ENCODE measurements at places on chromosomes 3 and 15.

- no peak for DNase-seq
Observed at GRCh38 chr3:101850246-101851051, 1.1 kb downstream of the NFKBIZ start.

DNA sequence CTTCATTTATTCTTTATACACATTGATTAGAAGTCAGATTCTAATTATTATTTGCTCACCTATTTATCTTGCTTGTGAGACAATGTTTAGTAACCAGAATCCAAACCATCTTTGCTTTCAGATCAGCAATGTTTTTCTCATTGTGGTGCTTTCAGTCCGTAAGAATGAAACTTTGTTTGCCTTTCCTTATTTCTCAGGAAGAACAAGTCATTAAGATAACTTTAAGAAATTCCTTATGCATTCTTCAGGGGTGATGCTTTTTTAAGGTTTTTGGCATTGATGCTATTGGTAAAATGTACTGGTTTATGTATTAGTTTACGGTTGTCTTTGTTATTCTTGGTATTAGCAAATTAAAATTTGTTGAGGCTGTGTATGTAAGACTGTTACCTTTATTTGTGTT lies 120.8 kb upstream of the POU1F1 start:
- DNase-seq, result no peak

GRCh38 chr3:34988296-34988695 lies 651.0 kb upstream of the ARPP21 start:
- no peak for DNase-seq

DNA sequence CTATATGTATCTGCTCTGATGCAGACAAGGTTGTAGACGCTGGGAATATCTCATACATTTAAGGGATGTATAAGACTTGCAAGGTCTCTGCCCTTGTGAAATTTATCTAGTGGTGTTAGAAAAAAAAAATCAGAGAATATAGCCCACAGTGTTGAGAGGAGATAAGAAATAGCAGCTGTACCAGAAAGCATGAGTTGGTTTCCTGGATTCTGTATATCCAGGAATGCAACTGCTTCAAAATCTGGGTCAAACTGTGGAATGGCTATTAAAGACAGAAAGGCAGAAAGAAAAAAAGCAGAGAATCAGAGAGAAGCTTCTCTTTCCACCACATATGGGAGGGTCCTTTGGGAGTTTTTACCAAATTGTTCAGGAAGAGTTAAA lies 1.5 kb upstream of the TMEM212 start:
- no peak for DNase-seq

- no peak for DNase-seq
Observed at GRCh38 chr3:38555149-38555840, 59.2 kb downstream of the EXOG start.

DNA sequence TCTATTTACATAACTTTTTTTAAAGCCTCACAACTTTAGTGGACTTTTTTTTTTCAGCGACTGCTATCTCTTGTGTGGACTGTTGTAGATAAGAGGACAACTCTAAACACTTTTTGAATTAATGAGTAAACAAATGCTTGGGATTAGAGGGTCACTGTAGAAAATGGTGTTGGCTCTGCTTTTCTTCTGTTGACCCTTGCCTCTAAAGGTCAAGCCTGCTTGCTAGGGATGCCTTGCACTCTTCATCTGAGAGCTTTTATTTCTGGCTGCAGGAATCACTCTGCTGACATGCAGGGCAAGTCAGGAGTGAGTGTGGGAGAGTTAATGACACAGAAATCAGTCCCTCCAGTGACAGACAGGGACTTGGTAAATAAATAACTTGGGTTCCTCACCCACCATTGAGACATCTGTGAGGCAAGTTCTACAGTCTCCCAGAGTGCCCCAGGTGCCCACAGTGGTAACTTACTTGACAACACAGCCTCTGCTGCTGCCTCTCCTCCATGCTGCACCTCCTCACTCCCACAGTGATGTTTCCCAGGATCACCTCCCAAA lies 390.1 kb downstream of the IL20RB start:
- no peak for DNase-seq

DNA sequence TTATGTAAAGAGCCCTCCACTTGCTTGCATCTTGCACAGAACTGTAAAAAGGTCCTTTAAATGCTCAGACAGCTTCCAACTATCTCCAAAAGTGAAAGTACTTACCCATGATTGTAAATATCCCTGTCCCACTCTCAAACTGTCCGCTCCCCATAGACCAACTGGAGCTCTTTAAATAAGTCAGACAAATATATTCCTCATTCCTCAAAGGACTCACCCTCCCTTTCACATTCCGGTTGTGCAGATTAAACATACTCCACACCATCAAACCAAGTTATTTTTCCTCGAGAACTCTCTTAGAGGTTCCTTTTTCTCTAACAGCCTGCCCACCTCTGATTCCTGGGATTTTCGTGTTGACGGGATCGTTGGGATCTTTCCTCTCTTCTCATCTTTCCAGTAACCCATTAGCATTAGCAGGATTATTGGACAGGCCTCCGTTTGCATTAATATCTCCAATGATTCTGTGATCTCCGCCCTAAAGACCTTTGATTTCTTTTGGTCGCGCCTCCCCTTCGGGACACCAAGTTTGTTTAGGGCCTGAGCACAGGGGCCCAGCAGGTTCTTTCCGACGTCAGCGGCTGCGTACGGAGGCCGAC lies 763 bp downstream of the GOLGB1 start:
- DNase-seq, result no peak

DNA sequence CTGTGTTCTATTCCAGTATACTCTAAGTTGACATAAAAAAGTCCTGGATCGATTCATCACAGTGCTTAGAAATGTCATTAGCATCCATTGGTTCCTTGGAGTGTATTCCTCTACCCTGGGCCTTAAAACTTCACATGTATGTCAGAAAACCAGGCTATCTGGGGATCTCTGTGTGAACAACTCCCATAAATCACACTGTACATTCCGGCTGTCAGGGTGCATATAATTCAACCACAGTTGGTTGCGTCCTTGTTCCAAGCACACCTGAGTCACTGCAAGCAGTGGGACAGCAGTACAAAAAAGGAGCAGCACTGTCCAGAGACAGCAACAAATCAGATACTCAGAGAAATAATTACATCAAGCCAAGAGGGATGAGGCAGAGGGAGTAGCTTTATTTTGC lies 52.4 kb downstream of the PDZRN3 start:
- no peak for DNase-seq

- DNase-seq, result no peak
Observed at GRCh38 chr3:4448187-4448586, 18.9 kb downstream of the SUMF1 start.

DNA sequence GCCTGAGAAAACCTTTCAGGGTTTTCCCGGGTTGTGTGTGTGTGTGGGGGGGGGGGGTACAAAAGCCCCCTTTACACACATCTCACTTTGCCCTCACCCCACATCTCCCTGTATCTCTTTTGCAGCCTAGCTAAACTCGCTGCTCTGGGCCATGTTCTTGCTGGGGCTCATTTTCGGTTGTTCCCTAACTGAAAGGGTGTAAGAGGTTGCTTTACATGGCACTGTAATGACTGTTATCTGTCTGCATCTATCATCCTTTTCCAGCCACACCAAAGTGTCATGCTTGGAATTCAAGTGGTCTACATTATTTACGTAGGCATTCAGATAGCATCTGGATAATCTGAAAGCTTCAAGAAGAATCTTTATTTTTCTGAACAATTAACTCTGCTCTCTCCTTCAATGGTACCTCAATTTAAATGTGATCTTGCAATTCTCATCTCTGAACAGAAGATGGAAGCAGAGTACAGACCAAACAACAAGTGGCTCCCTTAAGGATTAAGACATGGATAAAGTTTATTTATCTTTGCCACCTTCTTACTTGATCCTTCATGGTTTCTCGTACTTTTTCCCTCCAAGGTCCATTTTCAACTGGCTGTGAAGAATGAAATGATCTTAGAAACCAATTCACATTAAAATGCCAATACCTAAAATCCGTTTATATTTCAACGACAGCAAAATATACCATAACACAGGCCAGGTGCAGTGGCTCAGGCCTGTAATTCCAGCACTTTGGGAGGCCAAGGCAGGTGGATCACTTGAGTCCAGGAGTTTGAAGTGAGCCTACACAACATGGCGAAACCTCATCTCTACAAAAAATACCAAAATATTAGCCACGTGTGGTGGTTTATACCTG lies 34.9 kb downstream of the DCLK3 start:
- peak; percentile 2 for DNase-seq

GRCh38 chr15:48411971-48412591 lies 80.9 kb downstream of the DUT start:
- no peak for DNase-seq

GRCh38 chr3:126714276-126714900 lies 10.3 kb downstream of the CHCHD6 start:
- DNase-seq, result no peak

GRCh38 chr3:13615019-13615528 lies 66.1 kb downstream of the FBLN2 start:
- DNase-seq, result no peak

- DNase-seq, result peak; percentile 76
Observed at GRCh38 chr3:29065211-29065785, 215.6 kb upstream of the RBMS3 start.

GRCh38 chr3:75906555-75907112 lies 121.3 kb upstream of the ZNF717 start:
- DNase-seq, result no peak

DNA sequence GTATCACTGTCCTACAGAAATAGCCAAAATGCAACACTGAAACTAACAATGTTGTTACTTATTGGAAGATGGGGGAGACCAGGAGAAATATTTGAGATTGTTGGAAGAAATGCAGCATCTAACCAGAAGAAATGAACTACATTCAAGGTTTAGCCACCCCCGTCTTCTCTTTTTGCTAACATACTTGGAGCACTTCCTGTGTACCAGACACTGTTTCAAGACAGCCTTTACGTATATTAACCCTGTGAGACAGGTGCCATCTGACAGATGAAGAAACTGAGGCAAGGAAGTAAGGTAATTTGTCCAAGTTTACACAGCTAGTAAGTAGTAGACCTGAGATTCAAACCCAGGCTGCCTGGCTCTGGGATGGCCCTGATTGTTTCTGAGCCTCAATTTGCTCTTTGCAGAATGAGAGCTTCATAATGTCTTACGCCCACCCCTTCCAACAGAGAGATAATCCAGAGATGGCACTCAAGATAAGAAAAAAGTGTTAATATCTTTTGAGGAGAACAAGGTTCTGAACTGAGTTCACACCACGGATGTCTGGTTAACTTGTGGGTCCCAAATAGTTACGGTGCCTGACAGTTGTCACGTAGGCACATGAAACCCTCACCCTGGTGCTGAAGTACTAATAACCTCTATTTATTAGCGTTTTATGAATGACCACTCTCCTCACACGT lies 26.1 kb downstream of the RASGRP1 start:
- DNase-seq, result no peak

All from DMS153 (cell line).